ENCODE measurements at places on chromosomes 7 and 10.

DNA sequence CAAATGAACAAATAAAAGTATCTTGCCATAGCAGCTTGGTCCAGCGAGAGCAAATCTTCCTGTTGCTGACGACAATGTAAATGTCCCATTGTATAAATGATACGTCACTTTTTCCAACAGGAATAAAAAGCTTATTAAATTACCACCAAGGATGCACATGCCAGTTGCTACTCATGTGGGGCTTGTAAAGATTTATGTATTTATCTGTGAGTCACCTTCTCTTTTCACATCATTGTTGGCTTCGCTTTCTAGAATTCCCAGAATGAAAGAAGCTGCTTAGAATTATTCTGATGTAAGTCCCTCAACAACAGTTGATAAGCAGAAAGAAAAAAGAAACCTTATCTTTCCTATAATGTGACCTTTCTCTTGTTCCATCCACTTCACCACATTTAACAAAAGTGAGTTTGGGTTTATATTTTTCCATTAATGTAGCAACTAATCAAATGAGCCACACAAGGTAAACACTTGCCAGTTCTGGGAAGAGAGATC, 22.4 kb downstream of the DNAJC12 start:
- no peaks in the 10 kb centered on the region for H3K27me3 ChIP-seq
- no peaks in the 10 kb centered on the region for H3K36me3 ChIP-seq
- H3K27ac ChIP-seq: no peak overlapping the region
- ATAC-seq: no peak
- H3K4me1 ChIP-seq: no peaks in the 10 kb centered on the region
- H3K4me3 ChIP-seq: no peak overlapping the region

- no peak for ATAC-seq
- H3K4me3 ChIP-seq: no peak overlapping the region
- peaks cover 11% of the 10 kb centered on the region for H3K4me1 ChIP-seq
- H3K27me3 ChIP-seq: peaks cover 33% of the 10 kb centered on the region
- no peak overlapping the region for H3K27ac ChIP-seq
- no peaks in the 10 kb centered on the region for H3K36me3 ChIP-seq
Measured at GRCh38 chr10:98058295-98058694, 27.9 kb upstream of the CRTAC1 start.

- H3K4me1 ChIP-seq: peaks cover 9% of the 10 kb centered on the region
- peaks cover 50% of the 10 kb centered on the region for H3K27me3 ChIP-seq
- H3K36me3 ChIP-seq: no peaks in the 10 kb centered on the region
- peak within 1 kb of the TSS; percentile 50 for H3K4me3 ChIP-seq
- peak; percentile 50 for ATAC-seq
- H3K27ac ChIP-seq: no peak within 1 kb of the TSS
Measured at GRCh38 chr7:122886357-122887081, at the start of gene CADPS2. CADPS2 (minus strand) TSS chr7:122886460; CDS start chr7:122886337, 123 bp downstream.

DNA sequence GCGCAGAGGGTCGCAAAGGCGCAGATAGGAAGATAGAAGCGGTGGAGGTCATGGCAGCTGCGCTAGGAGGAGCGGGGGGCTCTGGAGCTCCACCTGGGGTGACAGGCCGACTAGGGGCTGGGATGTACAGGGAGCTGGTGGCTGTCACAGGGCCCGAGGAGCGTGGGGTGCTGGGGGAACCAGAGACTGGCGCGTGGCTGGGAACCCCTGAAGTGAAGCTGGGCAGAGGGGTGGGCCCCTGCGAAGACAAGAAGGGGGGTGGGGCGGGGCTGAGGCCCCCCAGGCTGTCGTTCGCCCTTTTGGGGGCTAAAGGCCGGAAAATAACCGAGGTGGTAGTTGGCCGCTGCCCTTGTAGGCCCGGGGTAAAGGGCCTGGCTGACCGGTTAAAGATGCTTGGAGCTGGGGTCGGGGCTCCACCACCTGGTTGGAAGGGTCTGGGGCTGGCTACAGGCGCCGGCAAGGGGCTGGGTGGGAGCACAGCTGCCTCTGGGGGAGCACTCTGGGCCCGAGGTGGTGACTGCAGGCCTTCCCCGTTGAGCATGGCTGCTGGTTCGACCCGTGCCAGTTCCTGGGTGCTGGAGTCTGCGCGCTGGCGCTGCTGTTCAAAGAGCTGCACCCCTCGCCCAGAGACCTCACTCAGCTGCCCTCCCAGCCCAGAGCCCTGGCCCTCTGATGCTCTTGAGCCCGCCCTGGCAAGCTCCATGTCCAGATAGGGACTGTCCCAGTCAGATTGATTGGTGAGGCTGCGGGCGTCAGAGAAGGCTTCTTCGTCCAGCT, 6.8 kb upstream of the MYOZ1 start:
- ATAC-seq: no peak
- H3K27ac ChIP-seq: peak overlapping the region; percentile 83
- H3K36me3 ChIP-seq: no peaks in the 10 kb centered on the region
- peaks cover 34% of the 10 kb centered on the region for H3K4me1 ChIP-seq

- H3K36me3 ChIP-seq: peaks cover 27% of the 10 kb centered on the region
- H3K4me1 ChIP-seq: peaks cover 15% of the 10 kb centered on the region
- no peak overlapping the region for H3K4me3 ChIP-seq
- ATAC-seq: no peak
- no peak overlapping the region for H3K27ac ChIP-seq
- no peaks in the 10 kb centered on the region for H3K27me3 ChIP-seq
Measured at GRCh38 chr10:92052088-92052487, 128.5 kb downstream of the BTAF1 start.

GRCh38 chr10:26437637-26438461, at the start of gene APBB1IP:
APBB1IP (plus strand) TSS chr10:26438341; CDS start chr10:26492327, 53,986 bp downstream.
- peak within 1 kb of the TSS; percentile 84 for H3K27ac ChIP-seq
- peak; percentile 93 for ATAC-seq
- H3K27me3 ChIP-seq: no peaks in the 10 kb centered on the region
- peaks cover 30% of the 10 kb centered on the region for H3K36me3 ChIP-seq
- H3K4me1 ChIP-seq: peaks cover 48% of the 10 kb centered on the region
- peak within 1 kb of the TSS; percentile 95 for H3K4me3 ChIP-seq

- H3K27me3 ChIP-seq: peaks cover 39% of the 10 kb centered on the region
- ATAC-seq: no peak
- H3K4me3 ChIP-seq: no peak overlapping the region
- no peaks in the 10 kb centered on the region for H3K36me3 ChIP-seq
- no peak overlapping the region for H3K27ac ChIP-seq
Measured at GRCh38 chr7:97224316-97224715, 106.8 kb downstream of the SDHAF3 start.

DNA sequence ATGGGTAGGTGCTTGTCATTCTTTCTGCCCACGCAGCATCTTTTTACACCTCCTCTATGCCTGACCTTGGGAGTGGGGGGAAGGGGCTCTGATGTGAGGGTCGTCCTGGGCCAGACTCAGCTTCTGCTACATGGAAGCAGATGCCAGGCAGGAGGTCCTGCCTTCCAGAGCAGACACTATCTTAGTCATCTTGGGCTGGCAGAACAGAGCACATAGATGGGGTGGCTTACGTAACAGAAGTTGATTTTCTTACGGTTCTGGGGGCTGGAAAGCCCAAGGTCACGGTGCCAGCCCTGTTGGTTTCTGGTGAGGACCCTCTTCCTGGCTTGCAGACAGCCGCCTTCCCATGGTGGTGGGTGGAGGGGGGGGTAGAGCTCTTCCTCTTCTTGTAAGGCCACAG, 159.0 kb downstream of the PRKAG2 start:
- H3K36me3 ChIP-seq: peaks cover 31% of the 10 kb centered on the region
- H3K27me3 ChIP-seq: no peaks in the 10 kb centered on the region
- no peak overlapping the region for H3K27ac ChIP-seq
- H3K4me3 ChIP-seq: no peak overlapping the region
- H3K4me1 ChIP-seq: peaks cover 31% of the 10 kb centered on the region
- no peak for ATAC-seq

GRCh38 chr7:73865738-73866445, 4.9 kb downstream of the TMEM270 start:
- no peak overlapping the region for H3K4me3 ChIP-seq
- peaks cover 51% of the 10 kb centered on the region for H3K27me3 ChIP-seq
- peak; percentile 42 for ATAC-seq
- H3K36me3 ChIP-seq: no peaks in the 10 kb centered on the region
- no peaks in the 10 kb centered on the region for H3K4me1 ChIP-seq
- H3K27ac ChIP-seq: no peak overlapping the region

DNA sequence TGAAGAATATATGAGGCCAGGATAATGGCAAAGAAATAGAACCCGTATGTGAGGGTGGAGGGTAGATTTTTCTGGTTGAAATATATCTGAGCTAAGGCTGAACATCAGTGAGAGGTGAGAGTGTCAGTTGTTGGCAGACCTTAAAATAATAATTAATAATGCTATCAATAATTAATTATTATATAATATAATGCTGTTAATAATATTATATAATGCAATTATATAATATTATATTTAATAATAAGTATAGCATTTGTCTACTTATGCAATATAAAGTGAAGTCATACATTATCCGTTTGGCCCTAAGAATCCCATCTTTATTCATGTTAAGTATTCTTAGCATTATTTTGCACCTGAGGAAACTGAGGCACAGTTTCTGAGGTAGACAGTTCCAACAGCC, 269.9 kb upstream of the FZD8 start:
- H3K27me3 ChIP-seq: no peaks in the 10 kb centered on the region
- H3K27ac ChIP-seq: no peak overlapping the region
- no peak for ATAC-seq
- no peaks in the 10 kb centered on the region for H3K36me3 ChIP-seq

- peaks cover 8% of the 10 kb centered on the region for H3K4me1 ChIP-seq
- no peak overlapping the region for H3K27ac ChIP-seq
Measured at GRCh38 chr7:148463210-148463609, 127.4 kb upstream of the C7orf33 start.

DNA sequence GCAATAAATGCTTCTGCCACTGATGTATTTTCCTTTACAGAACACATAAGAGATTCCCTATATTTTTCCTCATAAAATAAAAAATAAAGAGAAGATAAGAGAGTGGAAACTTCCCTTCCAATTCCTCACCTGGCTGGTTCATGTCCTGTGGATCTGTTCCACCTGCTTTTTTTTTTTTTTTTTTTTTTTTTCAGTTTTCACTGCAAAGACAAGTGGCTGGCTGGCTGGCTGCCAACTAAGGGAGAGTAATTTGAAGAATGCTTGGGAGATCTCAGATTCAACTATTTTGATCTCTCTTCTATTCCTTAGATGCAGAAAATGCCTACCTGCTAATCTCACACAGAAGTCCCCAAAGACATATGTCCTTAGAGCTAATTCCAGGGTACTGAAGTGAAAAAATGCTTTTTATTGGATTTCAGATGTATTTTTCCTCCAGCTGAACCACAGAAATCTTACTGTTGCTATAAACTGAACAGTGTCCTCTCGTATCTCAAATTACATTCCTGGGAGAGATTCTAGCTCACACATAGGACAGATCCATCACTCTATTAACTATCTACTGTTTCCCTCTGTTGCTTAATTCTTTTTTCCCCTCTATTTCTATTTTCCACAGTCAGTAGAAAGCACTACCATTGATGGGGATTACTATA, 120.8 kb downstream of the NRCAM start:
- H3K4me3 ChIP-seq: no peak overlapping the region
- no peak for ATAC-seq
- no peaks in the 10 kb centered on the region for H3K36me3 ChIP-seq
- H3K4me1 ChIP-seq: no peaks in the 10 kb centered on the region

GRCh38 chr7:141238596-141239243, 164.9 kb downstream of the TMEM178B start:
- no peak overlapping the region for H3K27ac ChIP-seq
- H3K36me3 ChIP-seq: no peaks in the 10 kb centered on the region

DNA sequence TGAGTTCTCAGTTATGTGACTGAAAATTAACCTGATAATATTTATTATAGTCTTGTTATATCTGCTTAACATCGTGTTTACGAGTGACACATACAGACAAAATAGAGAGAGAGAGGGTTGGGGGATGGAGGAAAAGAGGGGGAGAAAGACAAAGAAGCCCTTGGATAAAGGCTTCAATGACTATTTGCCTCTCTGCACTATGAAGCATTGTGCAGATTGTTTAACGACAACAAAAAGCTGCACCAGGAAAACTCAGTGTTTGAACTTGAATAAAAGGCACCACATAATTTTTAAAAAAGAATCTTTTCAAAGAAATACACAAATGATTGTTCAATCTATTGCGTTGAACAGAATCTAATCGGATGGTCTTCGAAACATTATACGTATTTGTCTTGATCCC, 27.8 kb downstream of the MAGI2 start:
- H3K36me3 ChIP-seq: no peaks in the 10 kb centered on the region
- no peak overlapping the region for H3K4me3 ChIP-seq
- no peak for ATAC-seq

DNA sequence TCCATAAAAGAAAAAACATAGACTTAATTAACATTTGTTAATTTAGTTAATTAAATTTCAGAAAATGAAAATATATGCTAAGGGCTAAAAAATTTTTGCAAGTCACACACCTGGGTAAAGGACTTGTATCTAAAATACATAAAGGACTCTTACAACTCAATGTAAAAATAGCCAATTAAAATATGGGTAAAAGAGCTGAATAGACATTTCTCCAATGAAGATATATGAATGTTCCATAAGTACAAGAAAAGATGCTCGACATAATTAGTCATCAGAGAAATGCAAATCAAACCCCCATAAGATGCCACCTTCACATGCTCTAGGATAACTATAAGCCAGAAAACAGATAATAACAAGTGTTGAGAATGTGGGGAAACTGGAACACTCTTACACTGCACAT, 144.4 kb upstream of the NOBOX start:
- no peak for ATAC-seq
- H3K4me3 ChIP-seq: no peak overlapping the region
- no peaks in the 10 kb centered on the region for H3K27me3 ChIP-seq
- H3K36me3 ChIP-seq: peaks cover 21% of the 10 kb centered on the region
- H3K27ac ChIP-seq: no peak overlapping the region
- no peaks in the 10 kb centered on the region for H3K4me1 ChIP-seq

GRCh38 chr10:5732141-5732540, 47.5 kb downstream of the TASOR2 start:
- no peaks in the 10 kb centered on the region for H3K27me3 ChIP-seq

DNA sequence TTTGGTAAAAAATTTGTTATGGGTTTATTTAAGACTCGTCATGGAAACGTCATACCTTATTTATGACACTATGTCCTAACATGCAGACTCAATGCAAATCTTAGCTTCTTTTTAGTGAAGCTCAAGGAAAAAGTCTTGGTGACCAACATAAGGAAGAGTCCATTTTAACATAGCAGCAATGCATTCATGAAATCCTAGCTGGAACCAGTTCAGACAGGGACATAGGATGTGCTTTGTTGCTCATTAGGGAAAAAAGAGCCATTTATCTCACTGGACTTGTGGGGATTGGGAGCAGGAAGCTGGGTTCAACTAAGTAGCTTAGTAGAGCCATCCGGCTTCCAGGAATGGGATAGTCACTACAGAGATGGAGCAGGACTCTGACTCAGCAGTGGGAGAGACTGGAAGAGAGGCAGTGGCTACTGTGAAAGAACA, 100.7 kb upstream of the DKK1 start:
- peaks cover 15% of the 10 kb centered on the region for H3K4me1 ChIP-seq
- ATAC-seq: no peak
- H3K36me3 ChIP-seq: no peaks in the 10 kb centered on the region
- H3K4me3 ChIP-seq: no peak overlapping the region
- no peak overlapping the region for H3K27ac ChIP-seq

All from stimulated activated memory B cell treated with anti-CD40 and anti-IgM and Interleukin-4, amounts not matched to agents 10 μg/mL and 1 μg/mL and 100 μg/mL, for 72 hours (primary cell).